Head of caudate nucleus (tissue), 42 donors: ENCODE measurements at places on chromosomes 7 and 10.

DNA sequence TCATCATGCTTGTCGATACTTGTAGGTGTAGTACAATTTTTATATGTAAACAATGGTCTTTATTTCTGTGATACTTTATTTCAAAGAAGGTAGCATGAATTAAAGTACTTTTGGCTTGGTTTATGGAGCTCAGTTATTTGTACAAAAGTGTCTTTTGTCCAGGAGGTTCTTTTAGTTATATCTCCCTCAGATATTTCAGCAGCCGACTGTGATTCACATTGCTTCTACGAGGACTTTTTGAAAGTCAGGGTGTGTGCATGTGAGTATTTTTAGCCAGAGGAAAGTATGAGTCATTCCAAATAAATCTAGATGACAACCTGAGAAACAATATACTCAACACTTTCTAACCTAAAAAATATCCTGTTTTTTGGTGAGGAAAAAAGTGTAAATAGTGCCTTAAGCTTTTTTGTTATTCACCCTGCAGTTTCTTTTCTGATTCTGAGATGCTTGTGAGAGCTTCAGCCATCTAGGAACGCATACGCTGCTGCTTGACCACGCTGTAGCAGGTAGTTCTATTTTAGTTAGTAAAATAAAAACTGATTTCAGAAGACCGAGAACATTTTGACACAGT is 595 bp upstream of the SUN1 start:
- DNase-seq = no peak

DNA sequence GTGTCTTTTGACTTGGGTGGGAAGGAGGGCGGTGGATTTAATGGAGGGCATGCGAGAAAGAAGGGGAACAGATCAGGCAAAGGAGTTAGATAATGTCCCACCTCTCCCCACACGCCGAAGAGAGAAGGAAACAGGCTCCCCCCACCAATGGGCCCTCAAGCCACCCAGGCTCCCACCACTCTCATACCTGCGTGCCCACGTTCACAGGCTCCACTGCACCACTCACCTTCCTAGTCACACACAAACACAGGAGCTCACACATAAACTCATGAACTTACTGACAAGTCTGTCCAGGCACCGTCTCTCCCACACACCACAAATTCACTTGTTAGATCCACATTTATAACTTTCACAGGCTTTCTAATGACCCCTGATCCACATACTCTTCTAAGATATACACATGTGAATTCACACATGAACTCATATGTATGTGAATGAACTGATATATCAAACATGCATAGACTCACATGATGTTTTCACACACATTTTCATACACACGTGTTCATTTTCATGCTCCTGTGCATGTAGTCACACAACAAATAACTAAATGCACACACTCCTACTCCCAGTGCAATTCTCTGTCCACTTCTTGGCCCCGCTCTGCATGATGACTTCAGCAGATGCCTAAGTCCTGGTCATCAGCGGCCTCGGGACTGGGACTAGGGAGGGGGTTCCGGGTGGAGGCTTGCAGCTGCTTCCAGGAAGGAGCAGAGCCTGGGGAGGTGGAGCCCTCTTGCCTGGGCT is 1.5 kb downstream of the LZTS2 start:
- DNase-seq = peak; percentile 78

GRCh38 chr7:129919492-129919891 is 33.3 kb downstream of the UBE2H start:
- DNase-seq = no peak

DNA sequence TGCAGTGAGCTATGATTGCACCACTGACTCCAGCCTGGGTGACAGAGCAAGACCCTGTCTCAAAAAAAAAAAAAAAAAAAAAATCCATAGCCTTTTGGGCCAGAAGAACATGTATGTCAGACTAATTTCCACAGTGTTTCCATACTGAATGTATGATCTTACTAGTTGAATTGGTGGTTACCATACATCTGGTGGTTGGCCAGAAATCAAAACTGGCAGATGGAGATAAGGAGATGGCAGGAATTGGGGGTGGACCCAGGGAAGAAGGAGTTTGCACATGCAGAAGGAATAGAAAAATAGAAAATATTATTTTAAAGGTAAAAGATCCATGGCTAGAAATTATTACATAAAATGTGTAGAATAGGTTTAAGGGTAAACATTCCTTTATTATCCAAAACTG is 3.7 kb upstream of the ATOH7 start:
- DNase-seq = no peak

DNA sequence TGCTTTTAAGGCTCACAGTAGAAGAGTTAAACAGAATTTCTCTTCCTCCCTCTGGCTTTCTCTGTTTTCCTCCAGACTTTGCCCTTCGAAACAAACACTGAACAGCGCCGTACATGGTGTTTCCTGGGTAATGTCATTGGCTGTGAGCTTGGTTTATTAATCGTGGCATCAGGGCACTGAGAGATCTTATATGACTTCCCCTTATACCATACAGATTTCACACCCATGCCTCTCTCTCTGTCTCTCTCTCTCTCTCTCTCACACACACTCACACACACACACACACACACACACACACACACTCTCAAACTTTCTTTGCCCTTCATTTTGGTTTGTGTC is 195.5 kb downstream of the CREB5 start:
- no peak for DNase-seq

- no peak for DNase-seq
These were observed 240.0 kb downstream of the TEX36 start for GRCh38 chr10:125442856-125443540.

GRCh38 chr7:22640269-22640668 is 86.7 kb upstream of the IL6 start:
- no peak for DNase-seq

- no peak for DNase-seq
These were observed 98.3 kb downstream of the KCNMA1 start for GRCh38 chr10:77539147-77539935.

- no peak for DNase-seq
These were observed 1233.2 kb upstream of the AUTS2 start for GRCh38 chr7:68364886-68365625.

- DNase-seq = no peak
These were observed 103.3 kb upstream of the NFE2L3 start for GRCh38 chr7:26048663-26049062.

DNA sequence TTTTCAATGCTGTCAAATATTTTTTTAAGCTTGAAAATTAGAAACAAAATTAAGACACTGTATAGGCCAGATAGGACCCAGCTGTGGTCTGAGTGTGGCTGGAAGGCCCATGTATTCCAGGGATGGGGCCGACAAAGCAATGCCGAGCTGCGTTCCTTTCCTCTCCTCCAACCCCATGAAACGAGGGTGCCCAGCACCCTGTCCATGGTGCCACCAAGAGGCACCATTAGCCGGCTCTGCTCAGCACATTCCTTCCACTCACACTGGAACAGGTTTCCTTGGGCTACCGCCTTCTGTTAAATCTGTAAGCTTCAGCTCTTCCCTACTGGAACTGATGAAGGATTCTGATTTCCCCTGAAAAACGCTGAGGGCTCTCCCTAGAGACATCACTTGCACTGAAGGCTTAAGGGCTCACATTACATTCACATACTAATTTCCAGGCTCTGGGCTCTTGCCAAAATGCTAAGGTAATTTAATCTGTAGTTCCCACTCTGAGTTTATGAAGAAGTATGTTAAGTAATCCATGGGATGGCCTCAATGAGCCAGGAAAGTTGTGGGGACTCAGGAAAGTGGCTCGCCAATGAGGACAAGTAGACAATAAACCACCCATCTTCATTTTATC is 73.7 kb upstream of the CAMK2B start:
- no peak for DNase-seq

DNA sequence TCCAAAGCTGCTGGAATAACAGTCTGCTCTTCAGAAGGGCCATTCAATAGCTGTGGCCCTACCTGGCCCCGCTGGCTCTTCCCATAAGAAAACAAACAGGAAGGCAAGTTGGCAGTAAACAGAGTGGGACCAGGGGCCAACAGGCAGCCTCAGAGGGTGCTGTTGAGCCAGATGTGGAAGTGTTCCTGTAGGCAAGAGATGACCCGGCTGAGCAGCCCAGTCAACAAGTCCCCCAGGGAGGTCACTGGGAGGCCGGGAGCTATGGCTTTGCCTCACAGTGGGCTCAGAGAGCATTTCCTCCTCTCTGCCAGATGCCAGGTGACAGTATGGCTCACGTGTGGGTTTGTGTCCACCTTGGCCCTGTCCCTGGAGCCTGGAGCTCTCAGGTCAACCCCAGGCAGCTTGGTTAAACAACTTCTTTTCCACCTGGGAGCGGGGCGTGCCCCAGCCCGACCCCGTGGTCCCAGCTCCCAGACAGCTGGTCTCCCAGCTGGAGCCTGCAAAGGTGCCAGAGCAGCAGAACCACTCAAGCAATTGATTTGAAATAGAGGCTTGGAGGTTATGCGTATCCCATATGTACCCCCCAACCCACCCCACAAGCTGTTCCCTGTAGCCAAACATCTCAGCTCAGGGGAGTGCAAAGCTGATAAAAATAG is 33.8 kb upstream of the LOXL4 start:
- DNase-seq = no peak

DNA sequence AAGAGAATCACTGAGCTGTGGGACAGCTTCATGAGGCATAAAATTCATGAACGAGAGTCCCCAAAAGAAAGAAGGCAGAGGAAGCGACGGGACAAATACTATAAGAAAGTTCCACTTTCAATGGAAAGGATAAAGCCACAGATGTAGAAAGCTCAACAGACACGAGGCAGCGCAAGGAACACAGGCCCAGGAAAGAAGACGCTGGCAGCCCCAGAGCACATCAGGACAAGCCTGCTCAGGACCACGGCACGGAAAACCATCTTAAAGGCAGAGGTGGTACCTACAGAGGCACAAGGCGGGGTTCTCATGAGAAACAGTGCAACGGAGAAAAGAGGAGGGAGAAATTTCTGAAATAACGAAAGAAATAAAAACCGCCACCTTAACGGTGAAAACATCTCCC is 273.4 kb downstream of the MAD1L1 start:
- DNase-seq = no peak

DNA sequence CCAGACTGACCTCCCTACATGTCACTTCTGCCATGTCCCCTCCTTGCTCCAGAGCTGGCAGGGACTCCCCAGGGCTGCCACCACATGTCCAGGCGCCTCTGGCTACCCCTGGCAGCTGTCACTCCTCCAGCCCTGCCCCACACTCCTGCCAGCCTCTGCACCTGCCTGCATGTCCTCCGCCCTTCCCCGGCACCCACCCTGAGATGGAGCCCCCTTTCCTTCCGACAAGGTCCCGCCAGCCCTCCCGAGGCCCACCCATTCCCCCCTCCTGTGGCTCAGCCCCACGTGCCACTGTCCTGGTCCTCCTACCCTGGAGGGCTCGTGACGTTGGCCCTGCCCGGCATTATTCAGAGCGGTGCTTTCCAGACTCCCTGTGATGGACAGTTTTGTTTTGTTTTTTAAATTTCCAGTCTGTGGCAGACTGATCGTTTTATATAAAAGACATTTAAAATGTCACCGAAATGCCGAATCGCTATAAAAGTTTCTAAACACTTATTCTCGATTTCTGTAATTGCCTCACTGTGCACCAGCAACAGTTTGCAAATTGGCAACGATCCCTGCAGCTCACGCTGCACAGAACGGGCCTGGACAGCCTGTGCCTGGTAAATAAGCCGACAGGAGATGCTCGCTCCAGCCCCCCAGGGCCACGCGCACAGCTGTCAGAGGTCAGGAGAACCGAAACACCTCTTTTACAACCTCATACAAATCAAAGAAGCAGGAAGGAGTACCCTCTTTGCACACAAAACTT is 111.1 kb upstream of the SH2B2 start:
- peak; percentile 59 for DNase-seq

- peak; percentile 18 for DNase-seq
These were observed 6.7 kb upstream of the SMNDC1 start for GRCh38 chr10:110311357-110311949.

GRCh38 chr10:118564652-118565051 is 30.8 kb downstream of the PRLHR start:
- no peak for DNase-seq

DNA sequence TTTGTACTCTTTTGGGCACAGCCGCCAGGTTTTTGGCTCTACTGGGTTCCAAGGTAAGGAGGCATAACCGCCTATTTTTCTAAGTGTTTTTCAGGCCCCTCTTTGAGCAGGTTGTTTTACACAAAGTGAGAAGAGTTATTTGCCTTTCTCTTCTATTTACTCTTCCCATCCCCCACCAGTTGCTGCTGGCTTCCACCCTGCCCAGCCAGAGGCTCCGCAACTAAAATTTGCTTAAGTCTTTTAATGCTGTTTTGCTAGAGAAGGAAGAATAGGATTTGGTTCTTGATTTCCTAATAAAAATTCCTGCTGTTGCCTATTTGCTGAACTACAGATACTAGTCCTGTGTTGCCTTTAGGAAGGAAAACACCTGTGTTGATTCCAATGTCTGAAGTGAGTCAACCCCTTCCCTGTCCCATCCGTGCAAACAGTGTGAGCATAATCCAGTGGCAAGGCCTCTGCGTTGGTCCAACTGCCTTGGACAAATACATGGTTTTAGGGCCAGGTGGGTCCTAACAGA is 1.9 kb downstream of the PLA2G12B start:
- DNase-seq = no peak

DNA sequence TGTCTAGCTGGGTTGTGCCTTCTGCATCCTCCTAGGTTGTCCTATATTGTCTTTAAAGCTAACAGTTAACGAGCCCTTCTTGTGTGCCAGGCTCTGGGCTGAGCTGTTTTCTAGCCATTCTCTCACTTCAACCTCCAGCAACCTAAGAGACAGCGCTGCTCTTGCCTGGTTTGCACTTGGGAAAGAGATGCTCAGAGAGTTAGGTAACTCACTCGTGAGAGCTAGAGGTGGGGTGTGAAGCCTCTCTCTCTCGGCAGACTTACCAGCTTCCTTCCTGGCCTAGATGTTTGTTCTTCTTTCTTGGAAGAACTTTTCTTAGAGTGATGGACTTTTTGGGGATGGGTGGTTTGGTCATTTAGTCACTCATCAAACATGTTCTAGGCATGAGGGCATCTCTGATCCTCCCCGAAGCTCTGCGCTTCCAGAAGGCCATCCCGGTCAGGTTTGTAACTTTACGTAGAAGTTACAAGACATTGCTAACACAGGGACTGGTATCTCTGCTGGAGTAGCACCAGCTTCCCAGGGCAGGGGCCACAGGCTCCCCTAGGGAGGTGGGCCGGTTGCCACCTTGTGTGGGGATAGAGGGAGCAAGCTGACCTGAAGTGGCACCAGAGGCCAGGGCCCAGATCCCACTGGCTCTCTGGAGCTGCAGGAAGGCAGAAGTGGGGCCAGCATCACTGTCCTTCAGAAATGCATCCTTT is 14.3 kb downstream of the TSPAN15 start:
- no peak for DNase-seq
